ENCODE measurements at places on chromosomes 4 and X. TPM values are rescaled to one million over a fixed set of nuclear protein-coding genes. Genes with fewer than 3 reads are reported as not detected.

DNA sequence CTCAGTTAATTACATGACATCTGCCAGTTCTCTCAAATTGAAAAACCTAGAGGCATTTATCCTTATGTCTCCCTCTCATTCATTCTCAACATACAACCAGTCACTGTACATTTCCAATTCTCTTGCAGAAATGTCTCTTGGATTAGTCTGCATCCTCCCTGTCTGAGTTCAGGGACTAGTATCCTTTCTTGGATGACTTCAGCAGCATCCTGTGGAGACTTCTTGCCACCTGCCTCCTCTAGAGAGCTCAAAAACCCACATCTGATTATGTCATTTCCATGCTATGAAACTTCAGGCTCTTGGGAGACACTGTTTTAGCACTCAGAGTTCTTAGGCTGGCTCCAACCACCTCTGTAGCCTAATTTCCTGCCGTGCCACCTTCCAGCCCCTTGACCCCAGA, 515.1 kb upstream of the DIPK2B start:
- DNase-seq, result no peak

DNA sequence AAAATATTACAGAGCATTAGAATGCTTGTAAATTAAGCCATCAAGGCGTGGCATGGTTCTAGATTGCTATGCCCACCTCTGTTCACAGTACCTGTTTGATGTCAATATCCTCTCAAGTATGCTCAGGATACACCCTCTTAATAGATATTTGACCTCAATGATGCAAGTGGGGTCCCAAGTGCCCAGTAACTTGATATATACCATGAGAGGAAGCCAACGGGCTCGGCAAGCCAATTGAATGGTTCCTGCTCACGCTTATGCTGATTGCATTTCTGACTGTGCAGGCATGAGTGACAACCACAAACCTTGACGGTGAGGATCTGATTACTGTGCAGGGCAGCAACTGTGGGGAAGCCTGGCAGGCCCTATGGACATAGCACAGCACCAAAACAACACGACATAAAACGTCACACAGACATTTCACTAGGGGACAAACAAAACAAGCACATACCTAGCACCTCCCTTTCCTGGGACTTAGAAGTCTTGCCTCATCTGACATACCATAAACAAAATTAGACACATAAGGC, 179.1 kb upstream of the ETNPPL start:
- DNase-seq, result no peak

DNA sequence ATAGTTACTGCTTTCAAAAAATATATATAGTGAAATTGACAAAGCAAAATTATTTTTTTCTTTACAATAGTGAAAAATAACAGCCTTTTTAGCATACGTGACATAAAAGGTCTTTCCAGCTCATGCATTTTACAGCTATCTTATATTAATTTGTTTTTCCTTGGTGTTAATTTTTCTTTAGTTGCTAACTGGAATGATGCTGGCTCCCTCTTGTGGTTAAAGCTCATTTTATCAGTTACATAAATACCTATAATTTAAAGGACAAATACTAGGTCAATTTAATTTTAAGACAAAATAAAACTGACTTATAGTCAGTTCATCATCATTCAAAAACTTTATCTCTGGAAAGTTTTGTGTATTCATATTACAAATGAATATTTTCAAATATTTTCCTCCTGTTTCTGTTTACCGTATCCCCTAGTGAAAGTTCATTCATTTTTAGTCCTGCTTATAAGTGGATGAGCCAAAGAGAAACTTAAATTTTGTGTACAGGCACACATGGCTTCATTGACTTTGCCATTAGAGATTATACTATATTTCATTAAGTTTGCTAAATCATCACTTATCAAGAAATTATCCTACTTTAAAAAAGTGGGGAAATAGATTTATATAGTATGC, 9.9 kb upstream of the ANAPC4 start:
- DNase-seq, result no peak

DNA sequence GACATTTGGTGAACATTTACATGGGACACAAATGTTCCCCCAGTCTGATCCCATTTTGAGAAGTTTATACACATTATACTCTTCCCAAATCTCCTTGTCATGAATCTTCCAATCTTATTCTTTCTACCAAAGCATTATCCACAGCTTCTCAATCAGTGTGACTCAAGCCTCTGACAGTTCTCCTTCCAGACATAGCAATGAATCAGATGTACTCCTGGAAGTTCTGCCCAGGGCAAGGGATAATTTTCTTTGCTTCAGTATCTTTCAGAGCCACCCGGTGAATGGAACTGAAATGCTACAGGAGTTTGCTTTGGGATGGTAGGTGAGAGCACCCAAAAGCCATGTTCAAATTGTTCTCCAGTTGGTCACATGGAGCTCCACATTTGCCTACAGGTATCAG, 145.5 kb downstream of the ANXA5 start:
- no peak for DNase-seq

DNA sequence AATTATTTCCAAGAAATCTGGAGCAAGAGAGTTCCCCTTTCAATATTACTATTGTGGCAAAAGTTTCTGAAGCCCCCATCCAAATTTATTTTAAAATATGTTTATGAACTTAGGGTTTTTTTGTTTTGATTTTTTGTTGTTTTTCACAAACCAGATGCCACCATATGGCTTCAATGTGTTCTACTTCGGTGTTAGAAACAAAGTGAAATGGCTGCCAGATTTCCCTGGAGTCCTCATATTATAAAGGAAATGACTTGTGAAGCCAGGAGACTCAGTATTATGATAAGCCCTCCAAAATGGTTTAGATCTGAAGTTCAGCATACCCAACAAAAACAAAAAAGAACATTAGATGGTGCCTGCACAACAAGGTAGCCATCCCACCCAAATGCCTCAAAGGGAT, 154.2 kb upstream of the SPANXC start:
- DNase-seq, result no peak

DNA sequence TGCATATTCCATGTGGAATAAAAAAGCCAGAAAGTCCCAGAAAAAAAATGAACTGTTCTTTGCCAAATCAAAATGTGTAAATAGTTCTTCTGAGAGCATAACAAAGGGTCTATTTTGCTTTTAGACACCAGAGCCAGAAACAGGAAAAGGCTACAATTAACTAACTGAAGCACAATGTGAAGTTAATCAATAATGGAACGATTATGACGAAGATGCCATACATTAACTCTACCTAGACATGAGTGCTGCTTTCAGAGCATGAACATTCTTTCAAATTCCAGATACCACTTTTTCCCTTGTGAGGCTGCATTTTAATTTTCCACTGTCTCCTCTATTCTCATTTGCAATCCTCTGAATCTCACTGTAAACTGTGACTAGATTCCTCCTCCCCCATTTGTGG, 48.7 kb upstream of the PHOX2B start:
- no peak for DNase-seq

- peak; percentile 60 for DNase-seq
These were observed at the start of gene ASB9 for GRCh38 chrX:15269618-15270521. Gene ASB9, minus strand, starts transcription at chrX:15270083. Its CDS starts 209 bp downstream, at chrX:15269874.

- DNase-seq, result no peak
These were observed 268.9 kb downstream of the ASMT start for GRCh38 chrX:1883772-1884171.

Gene USP17L21
- total RNA-seq, result not detected
